ENCODE measurements at places on chromosomes 6 and 20.

- ATAC-seq, result no peak
Measured at GRCh38 chr6:22825210-22825609, 255.8 kb downstream of the HDGFL1 start.

DNA sequence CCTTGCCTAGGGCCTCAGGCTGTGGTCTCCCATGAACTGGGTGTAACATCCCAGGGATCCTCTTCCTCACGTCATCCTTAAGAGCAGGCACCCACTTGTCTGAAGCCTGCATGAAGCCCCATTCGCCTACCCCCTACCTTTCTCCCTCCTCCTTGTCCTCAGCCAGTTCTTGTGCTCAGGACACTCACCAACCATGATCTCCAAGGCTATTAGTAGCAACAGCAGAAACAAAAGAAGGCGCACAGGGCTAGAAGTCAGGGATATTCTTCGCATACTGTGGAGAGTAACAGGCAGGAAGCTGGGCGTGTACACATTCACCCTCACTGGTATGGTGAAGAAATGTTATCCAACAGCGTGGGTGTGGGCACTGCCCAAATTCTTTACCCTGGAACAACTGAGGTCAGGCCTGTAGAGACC lies 7.3 kb downstream of the RAET1E start:
- ATAC-seq, result no peak

- ATAC-seq, result no peak
Measured at GRCh38 chr6:96834070-96834469, 3.2 kb downstream of the GPR63 start.

GRCh38 chr20:40753472-40753871 lies 64.4 kb upstream of the MAFB start:
- ATAC-seq, result no peak

DNA sequence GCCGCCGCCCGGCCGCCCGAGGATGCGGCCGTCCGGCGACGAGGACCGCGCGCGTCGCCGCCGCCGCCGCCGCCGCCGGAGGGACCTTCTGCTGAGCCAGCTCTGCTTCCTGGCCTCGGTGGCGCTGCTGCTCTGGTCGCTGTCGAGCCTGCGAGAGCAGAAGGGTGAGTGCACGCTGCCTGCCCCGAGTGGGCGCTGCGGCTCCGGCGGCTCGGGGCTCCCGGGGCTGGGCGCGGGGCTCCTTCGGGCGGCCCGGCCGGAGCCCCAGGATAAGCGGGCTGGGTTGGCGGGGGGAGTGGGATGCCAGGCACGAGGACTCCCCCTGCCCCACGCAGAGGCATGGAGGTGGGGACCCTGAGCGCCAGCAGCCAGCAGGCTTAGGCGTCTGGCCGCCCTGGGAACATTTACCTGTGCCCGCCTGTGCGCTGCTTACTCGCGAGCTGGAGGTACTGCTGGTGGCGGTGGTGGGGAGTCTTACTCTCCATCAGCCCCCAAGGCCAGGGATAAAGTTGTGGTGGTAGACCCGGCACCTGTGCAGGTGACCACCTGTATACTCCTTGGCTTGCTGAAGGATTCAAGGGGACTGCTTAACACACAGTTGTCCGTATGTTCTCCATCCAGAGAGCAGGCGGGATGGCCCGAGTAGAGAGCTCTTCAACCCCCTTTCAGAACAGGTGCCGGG lies 520 bp downstream of the SLC24A3 start:
- ATAC-seq, result peak; percentile 89

- no peak for ATAC-seq
Measured at GRCh38 chr20:9958693-9959092, 76.1 kb upstream of the ANKEF1 start.
